Cerebellum (tissue), 4 donors: ENCODE measurements at places on chromosomes 6 and 20.
A peak's percentile ranks its signal among the peaks of the same experiment; 100 is the strongest.

DNA sequence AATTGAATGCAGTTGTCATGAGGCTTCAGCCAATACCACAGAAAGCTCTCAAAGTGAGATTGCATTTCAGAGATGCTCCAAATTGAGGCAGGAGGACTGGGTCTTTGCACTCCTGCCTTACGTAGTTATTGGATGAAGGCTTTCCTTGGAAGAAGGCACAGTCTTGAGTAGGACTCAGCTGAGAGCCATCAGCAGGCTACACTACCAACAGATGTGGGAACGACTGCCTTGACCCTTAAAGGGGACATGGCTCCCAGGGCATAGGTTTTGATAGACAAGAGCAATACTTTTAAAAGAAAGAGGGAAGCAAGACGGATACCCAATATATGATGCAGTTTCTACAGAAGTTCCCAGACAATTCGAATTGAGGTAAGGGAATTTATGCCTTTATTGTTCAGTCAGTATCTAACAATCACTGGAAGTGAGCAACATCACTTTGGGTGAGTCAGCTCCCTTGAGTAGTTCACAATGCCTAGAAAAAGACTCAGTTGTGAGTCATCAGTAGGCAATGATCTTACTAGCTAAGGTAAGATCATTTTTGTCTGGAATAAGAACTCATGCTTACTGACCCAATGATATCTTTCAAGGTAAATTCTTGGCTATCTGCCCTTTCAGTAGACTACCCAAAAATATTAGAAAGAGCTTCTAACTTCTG is 390.8 kb downstream of the GJA1 start:
- DNase-seq = no peak

- no peak for DNase-seq
Measured at GRCh38 chr6:8079126-8079525, 14.9 kb upstream of the BLOC1S5 start.

DNA sequence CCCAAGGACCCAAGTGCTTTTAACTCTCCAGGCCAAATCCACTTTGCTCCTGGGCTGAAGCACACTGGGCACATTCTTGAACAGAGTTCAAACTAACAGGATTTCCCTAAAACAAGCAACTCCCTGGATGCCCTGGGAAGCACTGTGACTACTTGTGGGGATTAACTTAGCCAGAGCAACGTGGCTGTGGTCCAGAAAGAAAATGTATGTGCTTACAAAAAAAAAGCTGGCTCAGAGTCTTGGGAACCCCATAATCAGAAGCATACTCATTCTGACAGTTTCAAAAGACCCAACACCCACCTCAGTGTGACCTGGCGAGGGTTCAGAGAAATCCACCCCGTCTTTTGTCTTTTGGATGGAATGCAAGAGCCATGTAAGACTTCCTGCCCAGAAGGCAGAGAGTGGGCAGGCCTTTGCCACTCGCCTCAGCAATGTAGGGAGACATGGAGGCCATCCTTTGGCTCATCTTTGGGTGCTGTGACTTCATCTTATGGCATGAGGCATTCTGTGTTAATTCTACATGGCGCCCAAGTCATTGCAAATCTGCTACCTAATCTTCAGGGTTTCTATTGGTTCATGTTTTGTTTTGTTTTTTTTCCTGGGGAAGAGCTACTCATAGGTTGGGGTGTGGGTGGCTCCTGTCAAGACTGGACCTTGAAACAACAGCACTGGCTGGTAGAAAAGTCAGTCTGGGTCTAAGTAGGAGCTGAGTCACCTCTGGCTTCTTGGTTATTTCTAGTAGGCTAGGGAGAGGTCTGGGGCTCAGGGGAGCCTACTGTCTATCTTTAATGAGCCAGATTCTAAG is 248.6 kb upstream of the SUPT3H start:
- no peak for DNase-seq

DNA sequence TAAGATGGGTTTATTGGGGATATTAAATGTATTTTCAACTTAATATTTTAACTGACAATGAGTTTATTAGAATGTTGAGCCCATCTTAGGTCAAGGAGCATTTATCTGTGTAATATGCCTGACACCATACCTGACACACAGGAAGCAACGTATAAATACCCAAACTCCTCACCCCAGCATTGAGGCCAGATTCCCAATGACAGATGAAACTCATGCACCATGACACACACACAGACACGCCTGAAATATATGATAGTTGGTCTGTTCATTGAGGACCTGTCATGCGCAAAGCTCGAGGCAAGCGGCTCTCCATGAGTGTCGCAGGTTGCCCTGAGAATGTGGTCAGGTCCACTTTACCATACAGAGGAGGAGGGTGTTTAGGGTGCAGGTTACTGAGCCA is 64.1 kb downstream of the GFOD1 start:
- no peak for DNase-seq

DNA sequence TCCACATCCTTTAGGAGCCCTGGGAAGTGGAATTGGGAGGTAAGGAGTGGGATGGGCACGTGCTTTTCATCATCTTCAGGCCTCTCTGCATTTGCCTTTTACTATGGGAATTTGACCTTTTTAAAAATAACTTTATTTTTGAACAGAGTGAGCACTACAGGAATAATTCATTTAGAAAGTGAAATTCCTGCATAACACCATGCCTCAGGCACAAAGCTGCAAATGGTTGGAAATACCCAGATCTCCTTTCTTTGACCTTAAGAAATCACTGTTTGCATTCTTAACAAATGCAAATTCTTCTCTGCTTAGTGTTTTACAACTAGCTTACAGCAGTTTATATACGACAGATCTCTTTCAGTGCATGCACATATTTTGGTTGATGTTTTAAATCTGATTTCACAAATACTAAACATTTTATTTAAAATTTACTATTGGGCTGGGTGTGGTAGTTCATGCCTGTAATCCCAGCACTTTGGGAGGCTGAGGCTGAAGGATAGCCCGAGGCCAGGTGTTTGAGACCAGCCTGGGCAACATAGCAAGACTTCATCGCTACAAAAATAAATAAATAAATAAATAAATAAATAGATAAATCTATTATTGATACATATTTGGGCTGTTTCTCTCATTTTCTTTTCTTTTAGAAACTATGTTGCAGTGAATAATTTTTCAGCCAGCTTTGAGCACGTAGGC is 24.5 kb downstream of the CST8 start:
- DNase-seq = no peak

DNA sequence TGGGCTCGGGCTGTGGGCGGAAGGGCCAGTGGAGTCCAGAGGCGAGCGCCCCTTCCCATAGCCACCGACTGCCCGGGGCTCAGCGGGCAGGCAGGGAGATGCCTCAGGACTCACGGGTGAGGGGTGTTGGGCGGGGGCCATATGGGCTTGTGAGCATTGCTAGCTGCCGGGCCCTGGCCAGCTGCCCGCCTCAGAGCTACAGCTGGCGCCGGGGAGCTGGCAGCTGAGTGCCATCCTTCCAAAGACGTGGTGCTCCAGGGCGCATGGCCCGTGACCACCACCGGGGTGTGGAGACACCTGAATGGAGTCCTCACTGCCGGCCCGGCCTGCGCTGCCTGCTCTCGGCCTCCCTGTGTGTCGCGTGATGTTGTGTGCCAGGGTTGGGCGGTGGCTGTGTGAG is 10.6 kb upstream of the RBBP8NL start:
- no peak for DNase-seq

DNA sequence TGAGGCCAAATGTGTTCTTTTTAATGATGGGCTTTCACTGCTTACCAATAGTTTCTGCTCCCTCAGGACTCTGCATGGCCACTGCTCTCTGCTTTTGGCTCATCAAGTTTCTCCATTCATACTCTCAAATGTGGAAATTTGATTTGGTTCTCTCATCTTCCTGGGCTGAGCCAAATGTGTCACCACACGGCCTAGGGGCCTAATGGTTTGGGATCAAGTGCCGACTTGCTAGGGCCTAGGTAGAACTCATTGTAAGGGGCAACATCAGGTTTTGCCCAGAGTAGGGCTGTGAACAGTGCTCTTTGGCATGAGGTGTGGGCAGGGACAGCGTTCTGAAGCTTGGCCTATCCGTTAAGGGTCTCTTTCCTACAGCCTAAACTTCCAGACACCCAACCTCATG is 3.9 kb upstream of the MRPS10 start:
- no peak for DNase-seq

DNA sequence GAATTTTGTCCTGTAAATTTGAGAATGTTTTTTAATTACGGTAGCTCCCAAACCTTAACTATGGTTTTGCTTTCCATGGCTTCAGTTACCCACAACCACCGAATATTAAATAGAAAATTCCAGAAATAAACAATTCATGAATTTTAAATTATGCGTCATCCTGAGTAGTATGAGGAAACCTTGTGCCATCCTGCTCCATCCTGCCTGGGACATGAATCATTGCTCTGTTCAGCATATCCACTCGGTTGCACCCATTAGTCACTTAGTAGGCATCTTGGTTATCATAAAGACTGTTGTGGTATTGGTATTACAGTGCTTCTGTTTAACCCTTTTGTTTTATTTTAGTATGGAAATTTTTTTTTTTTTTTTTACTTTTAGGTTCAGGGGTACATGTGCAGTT is 39.7 kb downstream of the KCNS1 start:
- no peak for DNase-seq

GRCh38 chr6:167049275-167049674 is 50.1 kb downstream of the CEP43 start:
- DNase-seq = no peak

GRCh38 chr6:133040094-133040802 is 200.9 kb upstream of the EYA4 start:
- DNase-seq = no peak

GRCh38 chr6:149942461-149942829 is 631 bp downstream of the ULBP2 start:
- no peak for DNase-seq

DNA sequence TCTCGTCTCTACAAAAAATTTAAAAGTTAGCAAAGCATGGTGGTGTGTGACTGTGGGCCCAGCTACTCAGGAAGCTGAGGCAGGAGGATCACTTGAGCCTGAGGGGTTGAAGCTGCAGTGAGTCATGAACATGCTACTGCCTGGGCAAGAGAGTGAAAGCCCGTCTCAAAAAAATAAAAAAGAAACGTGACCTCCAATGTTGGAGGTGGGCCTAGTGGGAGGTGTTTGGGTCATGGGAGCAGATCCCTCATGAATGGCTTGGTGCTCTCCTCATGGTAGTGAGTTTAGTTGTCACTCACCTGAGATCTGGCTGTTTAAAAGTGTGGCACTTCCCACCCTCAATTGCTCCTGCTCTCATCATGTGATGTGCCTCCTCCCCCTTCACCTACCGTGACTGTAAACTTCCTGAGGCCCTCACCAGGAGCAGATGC is 24.3 kb downstream of the RBL1 start:
- DNase-seq = no peak

DNA sequence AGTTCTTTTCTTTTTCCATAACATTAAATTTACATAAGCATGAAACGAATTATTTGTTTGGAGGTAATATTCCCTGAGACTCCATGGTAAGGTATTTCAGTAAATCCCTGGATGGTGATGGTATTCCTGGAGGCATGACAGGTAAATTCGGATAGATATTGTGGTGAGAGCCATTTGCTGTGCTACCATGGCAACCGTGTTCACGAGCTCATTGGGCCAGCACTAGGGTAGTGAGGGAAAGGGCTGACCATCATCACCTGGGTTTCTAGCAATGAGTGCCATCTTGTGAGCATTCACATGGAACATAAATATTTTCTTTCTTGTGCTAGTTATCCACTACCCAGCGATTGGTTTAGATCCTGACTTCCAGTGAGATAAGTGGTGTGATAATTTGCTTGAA is 51.9 kb upstream of the GNRH2 start:
- DNase-seq = no peak

- peak; percentile 55 for DNase-seq
Measured at GRCh38 chr6:170147832-170148708, 142.8 kb downstream of the DLL1 start.

- no peak for DNase-seq
Measured at GRCh38 chr20:56423211-56423610, 11.2 kb downstream of the CASS4 start.

DNA sequence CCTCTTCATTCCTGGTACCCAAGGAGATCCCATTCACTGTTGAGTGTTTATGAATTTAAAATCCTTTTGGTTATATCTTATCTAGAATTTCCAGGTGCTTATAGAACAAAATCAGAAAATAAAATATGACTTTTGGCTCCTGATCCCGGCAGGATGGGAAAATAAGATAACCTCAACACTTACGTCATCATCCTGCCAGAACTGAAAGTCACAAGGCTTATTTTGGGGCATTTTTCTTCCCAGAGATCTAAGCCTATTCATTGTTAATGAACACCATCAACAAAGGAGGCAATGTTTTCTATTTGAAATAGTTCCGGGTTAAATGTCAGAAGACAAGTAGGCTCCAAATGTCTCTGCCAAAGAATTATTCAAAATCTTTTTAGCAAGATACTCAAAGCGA is 580.6 kb downstream of the TFAP2A start:
- no peak for DNase-seq

GRCh38 chr6:106037060-106037459 is 49.1 kb upstream of the PRDM1 start:
- no peak for DNase-seq

- DNase-seq = peak; percentile 78
Measured at GRCh38 chr6:31729979-31730630, 1.0 kb upstream of the DDAH2 start.

- DNase-seq = no peak
Measured at GRCh38 chr6:156650896-156651390, 126.2 kb upstream of the ARID1B start.

- DNase-seq = no peak
Measured at GRCh38 chr6:53240761-53241160, 92.1 kb upstream of the GCM1 start.

GRCh38 chr6:52505726-52506409 is 71.0 kb downstream of the TRAM2 start:
- no peak for DNase-seq

DNA sequence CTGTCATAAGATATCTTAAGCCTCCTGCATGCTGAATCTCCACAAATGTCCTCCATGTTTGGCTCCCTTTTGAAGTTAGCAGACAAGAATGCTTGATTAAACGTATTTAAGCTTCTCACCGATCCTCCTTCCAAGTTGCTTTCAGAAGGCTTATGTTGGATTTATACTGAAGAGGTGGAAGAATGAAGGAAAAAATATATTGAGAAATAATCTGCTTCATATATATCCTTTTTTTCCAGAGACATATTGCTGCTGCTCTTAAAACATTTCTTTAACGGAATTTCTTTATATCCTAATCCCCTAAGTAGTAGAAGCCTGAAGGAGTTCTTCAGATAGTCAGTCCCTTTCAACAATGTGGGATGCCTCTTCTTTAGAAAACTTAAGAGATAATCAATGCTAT is 329.0 kb upstream of the MARCKS start:
- DNase-seq = no peak
